ENCODE measurements at places on chromosomes 6 and 20. TPM values are rescaled to one million over a fixed set of nuclear protein-coding genes. Genes with fewer than 3 reads are reported as not detected.

- no peak for DNase-seq
Observed at GRCh38 chr20:50318710-50319109, 128.1 kb downstream of the CEBPB start.

DNA sequence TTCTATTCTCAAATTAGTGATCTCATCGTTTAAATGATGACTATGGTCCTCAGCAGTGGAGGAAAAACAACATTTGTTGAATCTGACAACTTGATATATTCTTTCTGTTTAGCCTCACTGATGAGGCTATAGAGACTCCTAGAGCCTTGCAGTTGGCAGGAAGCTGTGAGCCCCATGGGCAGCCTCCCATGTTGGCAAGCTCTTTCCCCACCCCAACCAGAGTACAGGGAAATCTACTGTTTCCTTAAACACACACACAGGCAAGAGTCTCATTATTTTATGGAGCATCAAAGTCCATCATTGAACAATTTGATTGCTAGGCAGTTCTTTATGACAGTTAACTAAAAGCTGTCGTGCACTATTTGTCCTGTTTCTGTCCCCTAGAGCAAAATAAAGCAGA lies 498.2 kb upstream of the CITED2 start:
- no peak for DNase-seq

GRCh38 chr6:117346142-117346930 lies 79.4 kb downstream of the ROS1 start:
- DNase-seq = no peak

Gene VSX1
- total RNA-seq = 4.2 TPM

Gene PPP1R3G
- 0.07 TPM for total RNA-seq

Gene LBP
- not detected for total RNA-seq

Gene OOEP
- total RNA-seq = not detected

Data from neural crest cell (in vitro differentiated cells).